Bladder microvascular endothelial cell (primary cell): ENCODE measurements at places on chromosomes 7 and 10. TPM values are rescaled to one million over a fixed set of nuclear protein-coding genes. Genes with fewer than 3 reads are reported as not detected.

The NKX2-3 gene
- under 0.01 TPM in 1 of 2 replicates, not detected in the other for total RNA-seq

The SORBS1 gene
- total RNA-seq = 0.44 and 0.97 TPM in 2 replicates

The TMEM213 gene
- total RNA-seq = not detected in 2 replicates

The FAM241B gene
- 0.88 TPM in 1 of 2 replicates, not detected in the other for total RNA-seq

The CNTNAP2 gene
- total RNA-seq = 0.97 and 1.3 TPM in 2 replicates

The GPER1 gene
- 0.32 and 1.1 TPM in 2 replicates for total RNA-seq

The IL6 gene
- total RNA-seq = 0.38 and 2.1 TPM in 2 replicates

The SLC26A5 gene
- total RNA-seq = under 0.01 and 1.3 TPM in 2 replicates

The RBM20 gene
- 4.0 TPM in 1 of 2 replicates, not detected in the other for total RNA-seq

The TAX1BP1 gene
- total RNA-seq = 48.1 and 95.0 TPM in 2 replicates

The ACSM6 gene
- total RNA-seq = not detected in 2 replicates

The SLC39A12 gene
- total RNA-seq = not detected in 2 replicates

The GNGT1 gene
- total RNA-seq = not detected in 2 replicates

The BLOC1S2 gene
- total RNA-seq = 29.5 and 41.7 TPM in 2 replicates

The NEBL gene
- total RNA-seq = 2.1 and 4.7 TPM in 2 replicates

The NXPH1 gene
- total RNA-seq = not detected in 2 replicates

The THSD7A gene
- total RNA-seq = 27.2 and 29.5 TPM in 2 replicates
